ENCODE measurements at places on chromosomes 6 and 20.

GRCh38 chr20:6668546-6668945 lies 98.9 kb upstream of the BMP2 start:
- no peak for DNase-seq

- no peak for DNase-seq
Measured at GRCh38 chr6:40606526-40606925, 19.4 kb upstream of the LRFN2 start.

GRCh38 chr6:32167761-32168262 lies 3.4 kb downstream of the EGFL8 start:
- DNase-seq = no peak

DNA sequence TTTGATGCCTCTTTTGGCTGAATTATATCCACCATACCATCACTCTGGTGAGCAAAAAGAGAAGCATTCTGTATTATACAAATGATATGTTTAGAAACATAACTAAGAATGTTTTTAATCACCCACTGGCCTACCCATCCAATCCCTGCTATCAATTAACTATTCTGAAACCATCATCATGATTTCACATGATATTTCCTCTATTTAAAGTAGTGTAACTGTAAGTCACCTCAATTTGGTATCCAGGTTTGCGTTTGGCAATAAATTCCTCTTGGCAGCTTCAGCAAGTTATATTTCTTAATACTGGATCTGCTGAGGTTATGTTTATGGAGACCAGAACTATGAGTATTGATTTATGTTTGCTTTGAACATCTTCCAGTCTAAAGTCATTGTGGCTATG lies 332.1 kb downstream of the UTRN start:
- no peak for DNase-seq

- DNase-seq = no peak
Measured at GRCh38 chr6:170462366-170463020, 90.6 kb downstream of the PSMB1 start.
